ENCODE measurements at places on chromosomes 2 and 18.

GRCh38 chr2:172489681-172490080 is 62.3 kb downstream of the ITGA6 start:
- DNase-seq, result peak; percentile 27

GRCh38 chr18:75226956-75227316 is 16.3 kb downstream of the TSHZ1 start:
- no peak for DNase-seq

- no peak for DNase-seq
These were observed 170.9 kb upstream of the PXDN start for GRCh38 chr2:1915196-1915595.

DNA sequence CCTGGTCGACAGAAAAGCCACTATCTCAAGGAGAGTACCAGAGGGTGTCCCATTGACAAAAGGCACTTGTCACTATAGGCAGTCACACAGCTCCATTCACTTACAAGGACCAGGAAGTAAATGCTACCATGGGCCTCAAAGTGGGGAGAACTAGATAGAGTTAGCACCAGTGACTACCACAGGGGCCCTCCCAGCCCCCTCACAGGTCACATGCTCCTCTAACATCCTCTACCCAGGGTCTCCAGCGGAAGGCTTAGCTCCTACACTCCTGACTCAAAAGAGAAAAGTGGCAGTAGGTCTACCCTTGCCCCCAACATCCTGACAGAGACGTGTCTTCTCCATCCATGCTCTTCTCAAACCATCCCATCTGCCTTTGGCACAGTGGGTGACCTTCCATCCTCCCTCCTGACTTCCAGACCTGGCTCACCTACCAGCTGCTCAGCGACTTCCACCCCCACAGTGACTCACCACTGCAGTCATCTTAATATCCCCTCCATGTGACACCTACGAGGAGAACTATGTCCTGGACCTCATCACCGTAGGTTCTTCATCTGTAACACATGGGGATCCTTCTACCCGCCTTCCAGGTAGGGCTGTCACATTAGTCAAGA is 5.6 kb upstream of the DNMT3A start:
- no peak for DNase-seq

DNA sequence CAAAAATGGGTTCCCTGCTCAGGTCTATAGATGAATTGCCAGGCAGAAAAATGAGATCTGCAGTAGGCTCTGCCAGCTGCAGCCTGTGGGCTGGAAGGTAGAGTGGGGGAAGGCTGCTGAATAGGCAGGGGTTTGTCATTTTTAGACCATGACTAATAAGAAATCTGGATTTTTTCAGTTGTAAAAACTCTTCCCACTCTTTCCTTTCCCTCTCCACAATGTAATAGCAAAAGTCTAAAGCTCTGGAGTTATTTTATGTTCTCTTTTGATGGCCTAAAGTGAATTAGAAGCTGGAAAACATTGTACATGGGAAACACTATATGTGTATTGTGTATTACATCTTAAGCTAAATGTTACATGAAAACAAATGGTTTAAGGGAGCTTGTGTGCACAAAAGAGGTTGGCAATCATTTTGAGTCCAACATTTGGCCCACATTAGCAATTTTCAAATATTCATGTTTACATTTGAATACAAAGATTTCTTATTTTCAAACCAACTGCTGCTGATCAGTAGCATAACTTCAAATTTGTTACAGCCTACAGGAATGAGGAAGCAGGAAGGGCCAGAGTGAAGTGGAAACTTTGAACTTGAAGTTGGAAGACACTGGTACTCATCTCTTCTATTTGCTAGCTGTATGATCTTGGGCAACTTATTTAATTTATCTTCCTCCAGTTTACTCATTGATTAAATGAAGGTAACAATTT is 407.1 kb downstream of the SLC4A3 start:
- peak; percentile 79 for DNase-seq

DNA sequence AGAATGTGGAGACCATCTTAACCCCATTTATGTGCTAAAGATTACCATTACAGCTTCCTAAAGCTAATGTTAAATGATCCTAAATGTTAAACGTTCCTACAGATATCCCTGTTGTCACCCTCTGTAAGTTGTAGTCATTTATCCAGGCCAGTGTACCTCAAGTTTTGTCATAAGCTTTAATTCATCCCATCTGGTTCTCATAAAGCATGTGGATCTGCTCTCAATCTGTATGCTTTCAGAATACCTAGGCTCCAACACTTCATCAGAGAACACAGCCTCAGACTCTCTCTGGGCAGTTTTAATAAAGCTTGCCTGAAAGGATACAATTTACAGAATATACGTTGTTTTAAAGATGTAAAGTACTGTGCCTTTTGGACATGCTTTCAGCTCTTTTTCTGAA is 4.2 kb upstream of the CCDC178 start:
- DNase-seq, result no peak

DNA sequence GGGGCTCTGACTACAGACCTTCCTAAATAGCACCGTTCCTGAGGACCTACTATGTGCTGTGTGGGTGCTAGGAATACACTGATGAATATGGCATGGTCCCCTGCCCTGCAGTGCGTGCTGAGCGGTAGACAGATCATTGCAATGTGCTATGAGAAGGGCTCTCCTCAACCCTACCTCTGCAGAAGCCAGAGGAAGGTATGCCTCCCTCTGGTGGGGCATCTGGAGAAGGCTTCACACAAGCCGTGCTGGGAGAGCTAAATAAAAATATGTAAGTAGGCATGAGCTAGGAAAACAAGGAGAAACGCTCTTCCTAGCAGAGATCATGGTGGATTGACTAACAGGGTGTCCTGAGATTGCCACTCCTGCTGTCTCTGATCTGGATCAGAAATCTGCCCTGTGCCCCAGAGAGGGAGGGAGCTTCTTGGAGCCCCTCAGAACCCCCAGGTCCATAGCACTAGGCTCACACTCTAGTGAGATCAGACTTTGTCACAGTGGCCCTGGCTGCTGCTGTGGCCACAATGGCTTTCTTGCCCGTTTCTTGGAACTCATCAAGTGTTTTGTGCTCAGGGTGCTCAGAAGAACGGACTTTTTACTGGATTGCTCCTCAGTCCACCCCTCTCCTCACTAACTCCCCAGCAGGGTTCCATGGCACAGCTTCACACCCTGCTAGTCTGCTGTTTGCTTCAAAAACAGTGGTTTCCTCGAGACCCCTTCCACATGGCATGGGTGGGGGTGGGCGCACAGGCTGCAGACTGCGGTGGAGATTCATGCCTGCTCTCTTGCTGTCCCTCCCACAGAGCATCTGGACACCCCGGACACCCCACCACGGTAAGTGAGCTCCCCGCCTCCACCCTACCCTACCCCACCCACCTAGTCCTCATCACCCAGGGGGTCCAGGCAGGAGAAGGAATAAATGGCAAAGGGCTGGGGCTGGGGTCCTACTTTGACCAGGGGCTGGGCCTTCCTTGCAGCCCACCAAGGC is 14.2 kb downstream of the SIGLEC15 start:
- DNase-seq, result peak; percentile 81

- DNase-seq, result no peak
These were observed 529.1 kb upstream of the CDH7 start for GRCh38 chr18:65221736-65222135.

DNA sequence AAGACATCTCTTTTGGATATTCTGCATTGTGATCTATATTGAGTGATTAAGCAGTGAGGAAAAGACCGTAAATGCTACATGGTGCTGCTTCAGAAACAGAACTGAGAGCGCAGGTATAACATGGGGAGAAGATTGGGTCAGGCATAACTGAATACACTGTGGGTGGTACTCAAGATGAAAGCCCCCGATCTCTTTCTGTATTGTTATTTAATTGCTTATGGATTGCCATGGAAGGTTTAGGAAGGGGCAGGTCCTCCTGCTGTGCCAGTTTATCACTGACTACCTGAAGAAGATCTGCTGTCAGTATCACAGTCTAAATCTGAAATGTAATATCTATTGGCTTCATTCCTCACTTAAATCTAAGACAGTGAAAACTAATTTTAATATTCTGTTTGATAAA is 1568.7 kb upstream of the CELF4 start:
- no peak for DNase-seq

GRCh38 chr2:186714611-186715010 is 20.8 kb downstream of the FAM171B start:
- DNase-seq, result no peak

- no peak for DNase-seq
These were observed 954.8 kb upstream of the DDX18 start for GRCh38 chr2:116859708-116860107.

DNA sequence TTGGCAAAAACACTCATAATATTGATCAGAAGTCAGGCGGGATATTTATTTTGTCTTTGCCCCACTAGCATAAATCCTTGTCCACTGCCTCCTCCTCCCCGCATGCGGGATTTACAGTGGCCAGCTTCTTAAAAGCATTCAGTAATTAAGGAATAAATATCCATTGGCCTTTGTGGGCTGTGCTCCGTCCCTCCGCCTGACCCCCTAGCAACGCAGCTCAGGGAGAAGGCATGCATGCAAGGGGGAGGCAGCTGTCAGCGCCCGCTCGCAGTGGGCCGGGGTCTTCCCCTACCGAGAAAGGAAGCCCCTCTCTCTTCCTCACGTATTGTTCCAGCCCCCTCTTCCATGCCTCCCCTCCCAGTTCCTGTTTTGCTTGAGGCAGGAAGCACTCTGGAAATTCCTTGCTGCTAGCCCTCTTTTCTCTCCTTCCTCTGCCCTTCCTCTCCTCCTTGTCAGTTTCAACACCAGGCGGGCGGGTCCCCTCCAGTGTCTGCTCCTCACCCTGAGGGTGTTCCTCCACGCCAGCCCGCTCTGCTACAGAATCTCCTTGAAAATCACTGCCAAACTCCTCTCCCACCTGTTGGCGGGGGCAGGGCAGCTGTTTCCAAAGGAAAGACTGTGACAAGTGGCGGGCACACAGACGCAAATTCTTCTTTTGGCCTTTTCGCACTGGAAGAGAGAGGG is 60.1 kb downstream of the GBX2 start:
- DNase-seq, result no peak

- DNase-seq, result peak; percentile 62
These were observed 95.9 kb downstream of the LPIN1 start for GRCh38 chr2:11842336-11842735.

DNA sequence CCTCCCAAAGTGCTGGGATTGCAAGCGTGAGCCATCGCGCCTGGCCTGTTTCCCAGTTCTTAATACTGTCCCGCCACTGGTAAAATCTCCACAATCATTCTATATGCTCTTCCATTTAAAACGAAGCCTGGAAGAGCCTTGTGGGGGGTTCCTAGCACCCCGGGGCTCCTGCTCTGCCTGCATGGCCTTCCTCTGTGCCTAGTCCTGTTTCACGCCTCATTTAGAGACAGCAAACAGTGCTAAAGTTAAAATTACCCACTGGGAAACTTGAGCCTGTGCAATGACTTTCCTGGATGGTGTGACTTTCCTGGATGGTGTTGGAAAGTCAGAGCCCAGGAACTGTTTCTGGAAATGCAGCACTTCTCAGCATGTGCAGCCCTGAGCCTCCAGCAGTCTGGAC is 55.0 kb downstream of the INPP5D start:
- no peak for DNase-seq

- DNase-seq, result no peak
These were observed 8.3 kb upstream of the RMC1 start for GRCh38 chr18:23494992-23495391.

- peak; percentile 50 for DNase-seq
These were observed 94.2 kb upstream of the DLX2 start for GRCh38 chr2:172196768-172197431.

- no peak for DNase-seq
These were observed 120.5 kb upstream of the SCN7A start for GRCh38 chr2:166614503-166614902.

GRCh38 chr18:74399091-74399887 is 57.8 kb downstream of the DIPK1C start:
- no peak for DNase-seq

DNA sequence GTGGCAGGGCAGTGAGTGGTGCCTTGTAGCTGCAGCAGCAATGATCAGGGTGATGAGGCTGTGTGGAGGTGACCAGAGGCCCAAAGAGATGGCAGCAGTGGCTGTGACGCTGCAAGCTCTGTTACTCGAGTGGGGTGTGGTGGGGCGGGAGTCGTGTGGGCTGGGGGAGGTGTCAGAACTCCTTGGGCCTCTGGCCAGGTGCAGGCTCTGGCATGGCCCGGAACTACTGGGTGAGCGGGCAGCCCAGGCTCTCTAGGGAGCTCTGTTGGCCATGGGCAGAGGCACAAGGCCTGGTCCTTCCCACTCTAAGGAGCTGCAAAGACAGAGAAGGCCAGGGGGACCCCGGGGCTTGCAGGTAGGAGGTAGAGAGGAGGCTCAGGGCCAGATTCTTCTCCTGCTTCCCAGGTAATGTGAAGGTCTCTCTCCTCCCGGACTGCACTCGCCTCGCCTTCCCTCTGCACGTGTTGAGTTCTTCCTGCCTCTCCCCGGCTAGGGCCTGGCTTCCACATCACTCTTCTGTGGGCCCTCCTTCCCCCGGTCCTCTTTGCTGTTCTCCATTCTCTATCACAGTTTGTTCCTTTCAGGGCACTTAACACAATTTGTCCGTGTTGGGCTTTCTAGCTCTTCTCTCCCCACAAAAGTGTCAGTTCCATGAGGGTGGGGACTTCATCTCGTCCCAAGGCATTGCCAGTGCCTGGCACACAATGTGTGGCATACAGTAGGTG is 114.8 kb downstream of the MCFD2 start:
- no peak for DNase-seq

- DNase-seq, result no peak
These were observed 14.1 kb upstream of the TMEFF2 start for GRCh38 chr2:192208848-192209247.

- DNase-seq, result no peak
These were observed 86.9 kb upstream of the GPC1 start for GRCh38 chr2:240348522-240348921.

DNA sequence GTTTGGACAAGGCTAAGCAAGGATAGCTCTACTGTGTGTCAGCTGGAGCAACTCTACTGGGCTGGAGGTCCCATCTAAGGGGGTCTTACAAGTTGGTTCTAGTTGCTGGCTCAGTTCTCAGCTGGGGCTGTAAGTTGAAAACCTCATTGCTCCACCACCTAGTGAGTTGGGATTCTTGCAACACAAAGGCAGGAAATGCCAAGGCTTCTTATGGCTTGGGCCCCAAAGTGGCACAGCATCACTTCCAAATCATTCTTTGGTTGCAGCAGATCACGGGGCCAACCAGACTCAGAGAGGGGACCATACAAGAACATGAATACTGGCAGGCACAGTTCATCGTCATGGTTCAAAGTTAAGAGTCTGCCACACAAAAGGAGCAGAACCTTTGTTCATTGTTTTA is 332.7 kb downstream of the LRRTM1 start:
- DNase-seq, result no peak

DNA sequence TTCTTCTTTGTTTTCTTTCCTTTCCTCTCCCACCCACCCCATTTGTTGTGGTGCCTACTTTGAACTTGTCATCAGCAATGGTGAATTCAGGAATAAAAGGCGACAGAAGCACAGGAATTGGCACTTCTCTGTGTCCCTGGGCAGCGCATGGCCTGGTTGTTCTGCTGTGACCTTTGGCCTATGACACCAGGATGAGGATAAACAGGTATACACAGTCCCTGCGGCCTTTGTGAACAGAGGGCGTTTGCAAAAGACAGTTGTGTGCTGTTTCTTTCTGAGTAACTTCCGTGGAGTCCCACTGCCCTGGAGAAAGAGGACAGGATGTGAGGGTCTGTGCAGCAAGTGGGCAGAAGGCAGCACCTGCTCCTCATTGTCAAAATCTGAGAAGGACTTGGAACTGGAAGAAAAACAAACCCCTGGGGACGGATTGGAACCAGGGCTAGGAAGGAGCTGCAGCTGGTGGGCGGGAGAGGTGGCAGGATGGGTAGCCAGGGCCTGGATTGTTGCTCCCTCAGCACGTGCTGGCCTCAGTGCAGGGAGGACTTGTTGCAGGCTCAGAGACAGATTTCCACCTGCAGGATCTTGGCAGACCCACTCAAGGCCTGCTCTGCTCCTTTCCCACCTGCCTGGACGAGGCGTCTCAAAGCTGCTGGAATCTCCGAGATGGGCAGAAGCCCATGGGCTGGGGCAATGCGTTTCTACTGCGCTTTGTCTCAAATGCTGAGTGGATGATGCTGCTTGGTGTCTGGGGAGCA is 159.5 kb downstream of the ACKR3 start:
- DNase-seq, result no peak
